SJCRH30 (cell line): ENCODE measurements at places on chromosomes 16 and 17. TPM values are rescaled to one million over a fixed set of nuclear protein-coding genes. Genes with fewer than 3 reads are reported as not detected.

The SOX9 gene
- 104 and 105 TPM in 2 replicates for total RNA-seq

The FZD2 gene
- 16.0 and 18.2 TPM in 2 replicates for total RNA-seq

DNA sequence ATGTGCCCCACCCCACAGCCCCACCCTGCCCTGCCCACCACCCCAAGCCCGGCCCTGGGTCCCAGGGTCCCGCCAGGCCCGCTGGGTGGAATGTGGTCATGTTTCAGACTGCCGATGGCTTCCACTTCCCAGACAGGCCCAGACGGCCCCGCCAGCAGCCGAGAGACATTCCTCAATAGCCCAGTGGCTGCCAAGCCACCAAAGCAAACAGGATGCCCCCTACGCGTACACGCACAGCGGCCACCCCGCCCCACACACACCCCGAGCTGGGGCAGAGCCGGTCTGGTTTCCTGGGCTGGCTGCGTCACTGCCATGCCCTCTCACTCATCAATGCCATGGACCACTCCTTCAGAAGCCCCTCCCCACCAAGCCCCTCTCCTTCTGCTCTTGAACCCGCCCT, 1.2 kb upstream of the KRT17 start:
- H3K27me3 ChIP-seq: no peaks in the 10 kb centered on the region
- peaks cover 15% of the 10 kb centered on the region for H3K36me3 ChIP-seq
- H3K27ac ChIP-seq: no peak overlapping the region
- DNase-seq: no peak
- H3K4me1 ChIP-seq: peaks cover 20% of the 10 kb centered on the region
- H3K4me3 ChIP-seq: no peak overlapping the region

GRCh38 chr16:61937646-61938045, 98.6 kb downstream of the CDH8 start:
- H3K27me3 ChIP-seq: no peaks in the 10 kb centered on the region
- no peaks in the 10 kb centered on the region for H3K4me1 ChIP-seq
- DNase-seq: no peak
- H3K36me3 ChIP-seq: no peaks in the 10 kb centered on the region

DNA sequence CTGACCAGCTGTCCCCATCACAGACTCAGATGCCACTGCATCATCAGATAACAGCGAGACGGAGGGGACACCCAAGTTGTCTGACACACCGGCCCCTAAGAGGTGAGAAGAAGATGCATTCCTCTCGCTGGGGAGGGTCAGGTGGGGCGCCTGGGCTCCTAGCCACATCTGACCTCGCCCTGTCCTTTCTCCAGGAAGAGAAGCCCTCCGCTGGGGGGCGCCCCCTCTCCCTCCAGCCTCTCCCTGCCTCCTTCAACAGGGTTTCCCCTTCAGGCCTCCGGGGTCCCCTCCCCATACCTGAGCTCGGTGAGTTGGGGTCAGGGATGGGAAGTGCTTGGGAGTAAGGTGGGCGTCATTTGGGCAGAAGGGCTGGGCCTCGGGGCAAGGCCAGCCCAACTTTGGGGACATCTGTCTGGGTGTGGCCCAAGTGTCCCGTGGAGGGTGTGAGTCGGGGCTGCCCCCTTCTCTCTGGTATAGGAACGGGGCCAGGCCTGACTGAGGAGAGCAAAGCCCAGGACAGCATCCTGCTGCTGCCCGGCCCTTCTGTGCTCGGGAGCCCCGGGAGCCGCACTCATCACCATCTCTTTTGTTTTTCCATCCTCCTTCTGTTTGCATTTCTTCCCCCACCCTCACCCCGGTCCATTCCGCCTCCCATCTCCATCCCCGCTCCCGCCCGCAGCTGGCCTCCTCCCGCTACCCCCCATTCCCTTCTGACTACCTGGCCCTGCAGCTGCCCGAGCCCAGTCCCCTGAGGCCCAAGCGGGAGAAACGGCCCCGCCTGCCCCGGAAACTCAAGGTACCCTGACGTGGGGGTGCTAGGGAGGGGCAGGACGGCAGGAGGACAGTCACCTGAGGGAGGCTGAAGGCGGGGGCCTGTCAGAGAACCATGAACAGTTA, 4.9 kb downstream of the INO80E start:
- no peaks in the 10 kb centered on the region for H3K36me3 ChIP-seq
- no peak overlapping the region for H3K27ac ChIP-seq
- DNase-seq: no peak
- H3K4me3 ChIP-seq: no peak overlapping the region
- no peaks in the 10 kb centered on the region for H3K27me3 ChIP-seq
- no peaks in the 10 kb centered on the region for H3K4me1 ChIP-seq
